Mesendoderm (in vitro differentiated cells): ENCODE measurements at places on chromosomes 4 and X.

- no peak for DNase-seq
Measured at GRCh38 chr4:11487868-11488544, 59.3 kb upstream of the HS3ST1 start.

GRCh38 chr4:170497112-170497511, 407.4 kb upstream of the AADAT start:
- DNase-seq, result no peak

GRCh38 chr4:141037446-141037845, 95.8 kb downstream of the RNF150 start:
- no peak for DNase-seq

GRCh38 chr4:114304567-114304966, 294.0 kb upstream of the UGT8 start:
- no peak for DNase-seq

- DNase-seq, result peak; percentile 3
Measured at GRCh38 chr4:125389713-125390112, 75.0 kb downstream of the FAT4 start.

- no peak for DNase-seq
Measured at GRCh38 chr4:68249434-68249833, 3.9 kb upstream of the TMPRSS11B start.

- DNase-seq, result peak; percentile 72
Measured at GRCh38 chr4:8269535-8270417, at the start of gene HTRA3. HTRA3 (plus strand) TSS chr4:8269754; CDS start chr4:8269969, 215 bp downstream.
